T-helper 17 cell (primary cell): ENCODE measurements at places on chromosomes 12 and 14.

- no peak for DNase-seq
- H3K36me3 ChIP-seq, result no peaks in the 10 kb centered on the region
- no peak overlapping the region for H3K27ac ChIP-seq
- no peaks in the 10 kb centered on the region for H3K4me1 ChIP-seq
- no peaks in the 10 kb centered on the region for H3K27me3 ChIP-seq
- H3K4me3 ChIP-seq, result no peak overlapping the region
Observed at GRCh38 chr12:18634382-18634781, 103.4 kb downstream of the PLCZ1 start.

DNA sequence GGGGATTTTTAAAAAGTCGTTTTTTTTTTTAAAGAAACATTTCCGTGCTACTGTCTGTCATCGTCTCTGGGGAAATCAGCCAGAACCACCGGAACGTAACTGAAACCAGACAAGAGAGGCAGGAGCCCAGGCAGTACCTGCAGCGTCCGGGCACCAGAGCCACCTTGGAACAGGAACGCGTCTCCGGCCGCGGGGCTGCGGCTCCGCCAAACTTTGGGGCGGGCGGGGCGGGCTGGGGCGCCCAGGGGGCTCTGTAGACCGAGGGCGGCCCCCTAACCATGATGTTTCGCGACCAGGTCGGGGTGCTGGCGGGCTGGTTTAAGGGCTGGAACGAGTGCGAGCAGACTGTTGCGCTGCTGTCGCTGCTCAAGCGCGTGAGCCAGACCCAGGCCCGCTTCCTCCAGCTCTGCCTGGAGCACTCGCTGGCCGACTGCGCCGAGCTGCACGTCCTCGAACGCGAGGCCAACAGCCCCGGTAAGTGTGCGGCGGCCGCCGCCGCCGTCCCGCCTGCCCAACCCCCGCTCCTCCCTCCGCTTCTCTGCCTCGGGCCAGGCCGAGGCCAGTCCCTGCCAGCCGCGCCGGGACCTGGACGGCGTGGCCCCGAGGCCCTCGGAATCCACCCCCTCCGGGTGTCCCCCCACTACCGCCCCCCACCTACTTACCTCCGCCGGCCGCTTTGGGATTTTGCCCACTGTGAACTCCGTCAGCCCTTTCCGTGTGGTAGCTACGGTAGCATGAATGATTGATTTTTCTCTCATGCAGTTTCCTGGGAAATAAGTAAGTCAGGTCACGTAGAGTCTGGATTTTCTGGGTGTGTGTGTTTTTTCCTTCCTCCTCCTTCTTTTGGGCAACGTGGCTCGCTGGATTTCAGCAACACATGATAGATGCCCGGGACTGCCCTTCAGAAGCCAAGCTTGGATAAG lies 972 bp downstream of the SAMD4A start:
- peak overlapping the region; percentile 96 for H3K4me3 ChIP-seq
- no peaks in the 10 kb centered on the region for H3K27me3 ChIP-seq
- peak overlapping the region; percentile 80 for H3K27ac ChIP-seq
- peak; percentile 18 for DNase-seq
- H3K4me1 ChIP-seq, result peaks cover 12% of the 10 kb centered on the region

- no peaks in the 10 kb centered on the region for H3K27me3 ChIP-seq
- H3K36me3 ChIP-seq, result no peaks in the 10 kb centered on the region
- H3K4me3 ChIP-seq, result no peak overlapping the region
- no peak overlapping the region for H3K27ac ChIP-seq
- no peak for DNase-seq
Observed at GRCh38 chr12:68794653-68795251, 13.2 kb upstream of the MDM2 start.

DNA sequence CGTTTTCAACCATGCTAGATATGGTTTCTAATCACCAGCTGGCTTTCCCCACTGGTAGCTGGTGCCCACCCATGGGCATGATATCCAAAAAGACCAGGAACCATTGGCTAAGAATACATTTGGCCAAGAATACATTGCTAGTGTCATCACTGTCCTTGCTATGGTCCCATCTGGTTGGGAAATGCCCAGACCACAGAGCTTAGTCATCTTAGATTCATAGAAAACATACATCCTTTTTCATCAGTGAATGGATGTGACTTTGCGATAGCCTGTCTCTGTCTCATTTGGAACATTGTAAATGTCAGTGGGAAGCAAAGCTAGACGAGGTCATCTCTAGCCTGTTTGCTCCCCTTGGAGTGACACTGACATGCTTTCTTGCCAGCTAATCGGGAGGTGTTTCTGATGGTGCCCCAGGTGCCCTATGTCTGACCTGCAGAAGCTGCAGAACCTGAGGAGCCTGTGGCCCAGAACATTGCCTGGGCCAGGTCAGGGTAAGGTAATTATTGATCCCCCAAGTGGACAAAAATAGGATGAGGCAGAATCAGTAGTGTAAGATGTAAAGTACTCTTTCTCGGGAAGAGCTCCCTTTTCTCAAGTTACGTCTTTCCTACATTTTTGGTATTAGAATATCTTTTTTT lies 194.8 kb downstream of the SLC41A2 start:
- no peaks in the 10 kb centered on the region for H3K36me3 ChIP-seq
- DNase-seq, result no peak
- H3K27me3 ChIP-seq, result no peaks in the 10 kb centered on the region
- H3K4me3 ChIP-seq, result no peak overlapping the region
- peak overlapping the region; percentile 87 for H3K27ac ChIP-seq

GRCh38 chr12:47302111-47302671 lies 222.4 kb upstream of the AMIGO2 start:
- no peak overlapping the region for H3K4me3 ChIP-seq
- H3K36me3 ChIP-seq, result peaks cover 3% of the 10 kb centered on the region
- DNase-seq, result no peak
- H3K27me3 ChIP-seq, result no peaks in the 10 kb centered on the region
- no peak overlapping the region for H3K27ac ChIP-seq

GRCh38 chr14:29671034-29671433 lies 256.6 kb downstream of the PRKD1 start:
- no peak overlapping the region for H3K27ac ChIP-seq
- H3K36me3 ChIP-seq, result no peaks in the 10 kb centered on the region
- H3K27me3 ChIP-seq, result no peaks in the 10 kb centered on the region
- no peak overlapping the region for H3K4me3 ChIP-seq
- DNase-seq, result no peak

DNA sequence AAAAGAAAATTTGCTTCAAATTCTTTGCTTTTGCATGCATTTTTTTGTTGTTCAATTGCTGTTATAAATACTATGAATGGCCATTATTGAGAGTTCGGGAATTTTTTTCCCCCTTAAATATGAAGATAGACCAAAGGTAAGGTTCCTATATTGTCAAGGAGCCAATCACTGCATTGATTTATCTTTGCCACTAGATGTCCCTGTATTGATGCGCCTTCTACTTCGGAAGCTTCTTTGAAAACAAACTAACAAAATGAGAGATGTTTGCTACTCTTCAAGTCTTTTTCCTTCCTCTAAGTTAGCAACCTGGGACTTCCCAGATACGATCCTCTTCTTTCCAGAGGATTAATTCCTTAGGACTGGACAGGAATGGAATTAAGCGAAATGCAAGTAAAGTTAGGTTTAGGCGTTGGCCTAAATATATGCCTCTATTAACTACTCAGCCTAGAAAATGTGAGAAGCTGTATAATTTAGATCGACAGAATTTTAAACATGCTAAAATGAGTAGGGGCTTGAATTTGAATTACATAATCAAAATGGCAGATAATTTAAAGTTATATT lies 318.1 kb downstream of the AEBP2 start:
- no peak overlapping the region for H3K4me3 ChIP-seq
- no peak overlapping the region for H3K27ac ChIP-seq
- H3K4me1 ChIP-seq, result no peaks in the 10 kb centered on the region
